Naive thymus-derived CD4-positive, alpha-beta T cell (primary cell): ENCODE measurements at places on chromosomes 1 and 21.
A peak's percentile ranks its signal among the peaks of the same experiment; 100 is the strongest.

DNA sequence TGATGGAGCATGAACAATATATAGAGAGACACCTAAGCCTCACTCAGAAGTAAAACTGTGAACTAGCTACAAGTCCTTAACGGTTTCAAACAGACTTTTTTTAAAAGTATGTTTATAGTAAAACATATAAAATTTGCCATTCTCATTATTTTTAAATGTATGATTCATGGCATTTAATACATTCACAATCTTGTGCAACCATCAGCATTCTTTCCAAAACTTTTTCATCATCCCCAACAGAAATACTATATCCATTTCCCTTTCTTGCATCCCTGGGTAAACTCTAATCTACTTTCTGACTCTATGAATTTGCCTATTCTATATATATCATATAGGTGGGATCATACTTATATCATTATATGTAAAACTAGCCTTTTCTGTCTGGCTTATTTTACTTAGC is 25.5 kb downstream of the EVI5 start:
- DNase-seq = no peak

- DNase-seq = no peak
Measured at GRCh38 chr1:25890239-25891034, 14.9 kb upstream of the PAQR7 start.

DNA sequence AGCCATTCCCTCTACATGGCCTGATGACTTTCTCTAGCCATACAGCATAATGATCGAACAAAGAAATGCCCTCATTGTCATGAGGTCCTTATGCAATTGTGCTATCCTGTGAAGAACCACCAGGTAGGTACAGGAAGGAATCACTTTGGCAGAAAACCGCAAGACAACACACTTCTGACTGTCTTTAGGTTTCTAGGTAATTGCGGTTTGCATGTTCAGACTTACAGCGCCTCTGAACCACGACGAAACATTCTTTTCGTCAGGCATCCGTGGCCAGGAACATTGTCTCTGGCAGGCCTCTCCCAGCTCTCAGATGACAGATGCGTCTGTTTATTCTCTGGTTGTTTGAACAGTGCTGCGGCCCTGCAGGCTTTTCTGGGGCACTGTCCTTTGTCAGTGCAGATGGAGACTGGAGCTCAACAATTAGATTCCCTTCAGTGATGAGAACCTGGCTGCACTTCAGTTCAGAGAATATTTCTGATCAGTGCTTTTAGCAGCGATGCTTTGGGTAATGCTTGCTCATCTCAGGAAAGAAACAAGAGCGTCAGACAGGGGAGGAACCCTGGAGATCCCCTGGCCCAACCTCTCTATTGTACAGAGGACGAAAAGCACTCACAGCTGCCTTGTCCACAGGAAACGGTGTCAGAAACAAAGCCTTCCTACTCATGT is 63.4 kb downstream of the B3GALT5 start:
- DNase-seq = no peak

- DNase-seq = no peak
Measured at GRCh38 chr1:209767096-209767495, 11.2 kb downstream of the TRAF3IP3 start.

DNA sequence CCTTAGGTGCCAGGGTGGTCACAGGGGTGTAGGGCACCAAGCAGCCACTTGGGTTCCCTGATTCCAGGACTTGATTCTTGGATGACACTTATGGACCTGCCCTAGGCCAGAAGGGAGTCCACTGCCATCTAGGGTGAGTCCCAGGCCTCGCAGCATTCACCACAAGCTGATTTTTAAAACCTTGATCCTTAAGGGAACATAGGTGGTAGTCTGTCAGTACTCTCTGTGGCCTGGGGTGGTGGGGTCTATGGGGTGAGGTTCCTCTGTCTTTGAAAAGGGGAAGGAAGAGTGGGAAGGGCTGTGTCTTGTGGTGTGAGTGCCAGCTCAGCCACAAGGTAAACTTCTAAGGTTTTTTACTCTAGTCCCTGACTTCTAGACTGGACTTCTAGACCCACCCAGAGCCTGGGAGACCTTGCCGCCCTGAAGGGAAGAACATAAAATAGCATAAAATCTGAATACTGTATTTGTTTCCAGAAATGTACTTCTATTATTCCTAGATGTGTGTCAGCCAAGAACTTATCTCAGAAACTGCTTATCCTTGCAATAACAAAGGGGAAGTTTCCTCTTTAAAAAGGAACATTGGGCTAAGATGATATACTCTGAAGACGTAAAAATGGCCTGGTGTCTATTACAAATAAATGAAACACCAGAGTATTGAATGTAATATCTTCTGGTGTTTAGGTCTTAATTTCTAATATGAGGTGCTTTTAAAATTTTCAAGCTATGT is 757.3 kb downstream of the LTN1 start:
- no peak for DNase-seq

- no peak for DNase-seq
Measured at GRCh38 chr21:15221799-15222386, 157.1 kb upstream of the NRIP1 start.

DNA sequence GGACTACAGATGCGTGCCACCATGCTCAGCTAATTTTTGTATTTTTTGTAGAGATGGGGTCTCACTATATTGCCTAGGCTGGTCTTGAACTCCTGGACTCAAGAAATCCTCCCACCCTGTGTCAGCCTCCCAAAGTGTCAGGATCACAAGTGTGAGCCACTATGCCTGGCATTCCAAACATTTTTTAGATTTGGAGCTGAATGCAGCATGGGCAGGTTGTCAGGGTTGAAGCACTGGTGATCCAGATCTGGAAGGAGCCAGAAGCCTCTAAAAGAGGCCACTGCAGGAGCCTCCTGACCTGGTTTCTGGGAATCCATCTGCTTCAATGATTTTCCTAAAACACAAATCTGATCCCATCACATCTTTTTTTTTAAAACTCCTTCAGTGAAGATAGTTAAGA is 1.8 kb upstream of the CTPS1 start:
- no peak for DNase-seq

DNA sequence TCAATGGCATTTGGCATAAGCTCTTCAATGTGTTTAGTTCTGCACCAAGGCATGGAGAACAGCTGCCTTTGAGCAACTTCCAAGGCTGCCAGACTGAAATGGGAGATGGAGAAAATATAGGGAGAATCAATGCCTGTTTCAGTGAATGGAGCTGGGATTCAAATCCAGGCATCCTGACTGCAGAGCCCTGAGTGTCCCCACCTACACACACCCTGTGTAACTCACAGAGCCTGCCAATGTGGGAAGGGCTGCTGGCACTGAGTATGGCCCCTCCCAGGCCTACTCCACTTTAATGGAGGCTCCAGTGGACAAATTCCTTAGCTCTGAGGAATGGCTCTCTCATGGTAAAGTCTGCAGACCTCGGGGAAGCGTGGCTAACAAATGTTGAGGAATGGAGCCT is 145.6 kb upstream of the TNR start:
- DNase-seq = no peak

- no peak for DNase-seq
Measured at GRCh38 chr1:103901072-103901471, 151.4 kb downstream of the AMY1C start.

DNA sequence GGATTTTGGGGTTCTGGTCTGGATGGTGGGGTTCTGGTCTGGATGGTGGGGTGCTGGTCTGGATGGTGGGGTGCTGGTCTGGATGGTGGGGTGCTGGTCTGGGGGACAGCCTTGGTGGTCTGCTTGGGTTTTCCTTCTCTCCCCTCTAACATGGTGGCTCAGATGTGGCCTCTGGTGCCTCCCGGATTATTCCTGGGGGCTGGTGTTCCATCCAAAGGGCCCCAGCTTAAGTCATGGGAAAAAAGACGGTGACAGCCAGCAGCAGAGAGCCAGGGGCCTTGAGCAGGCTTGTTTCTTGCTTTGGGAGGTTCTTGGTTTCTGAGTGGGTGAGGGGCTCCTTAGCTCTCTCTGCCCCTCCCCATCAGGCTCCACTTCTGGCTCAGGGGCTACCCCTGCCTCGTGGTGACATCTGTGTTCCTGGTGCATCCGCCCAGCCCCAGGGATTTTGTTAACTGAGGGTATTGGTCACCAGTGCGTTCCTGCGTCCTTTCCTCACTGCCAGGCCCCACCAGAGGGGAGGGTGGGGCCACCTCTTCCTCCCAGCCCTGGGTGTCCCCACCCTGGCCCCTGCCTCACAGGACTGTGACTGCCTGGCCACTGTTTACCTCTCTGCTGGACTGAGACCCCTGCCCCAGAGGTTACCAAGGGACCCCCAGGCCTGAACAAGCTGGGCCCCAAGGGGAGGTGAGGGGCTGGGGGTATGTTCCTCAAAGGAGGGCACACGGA is 43.2 kb upstream of the ACTRT2 start:
- no peak for DNase-seq

GRCh38 chr1:208131621-208132286 is 112.4 kb downstream of the PLXNA2 start:
- no peak for DNase-seq

- no peak for DNase-seq
Measured at GRCh38 chr1:234975122-234975940, 153.3 kb downstream of the TOMM20 start.

DNA sequence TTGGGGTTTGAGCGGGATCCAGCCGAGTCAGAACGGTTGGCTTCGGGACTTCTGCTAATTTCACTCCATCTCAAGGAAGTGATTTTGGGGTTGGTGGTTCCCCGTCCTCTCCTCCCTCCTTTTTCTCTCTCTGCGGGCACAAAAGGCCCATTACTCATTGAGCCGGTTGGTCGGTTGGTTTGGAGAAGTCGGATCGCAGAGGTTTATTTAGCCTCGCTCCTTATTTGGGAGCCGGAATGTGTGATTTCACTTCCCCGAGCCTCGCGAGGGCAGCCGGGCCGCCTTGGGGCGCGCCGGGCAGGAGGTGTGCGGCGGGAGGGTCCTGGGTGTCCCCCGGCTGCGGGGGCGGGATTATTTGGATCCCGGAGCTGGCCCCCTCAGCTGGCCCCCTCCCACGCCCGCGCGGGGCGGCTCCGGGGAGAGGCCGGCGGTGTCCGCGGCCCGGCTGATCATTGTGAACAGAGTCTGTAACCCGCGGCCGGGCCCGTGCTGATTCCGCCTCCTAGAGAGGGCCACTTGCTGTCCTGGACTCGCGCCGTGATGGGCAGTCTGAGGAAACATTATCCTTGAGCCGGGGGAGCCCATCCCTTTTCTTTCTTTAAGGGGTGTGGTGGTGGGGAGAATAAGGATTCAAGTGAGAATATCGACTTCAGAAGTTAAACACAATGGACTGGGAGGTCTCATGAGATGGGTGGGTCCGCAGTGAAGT is 1.2 kb downstream of the MAPKAPK2 start:
- DNase-seq = peak; percentile 31

DNA sequence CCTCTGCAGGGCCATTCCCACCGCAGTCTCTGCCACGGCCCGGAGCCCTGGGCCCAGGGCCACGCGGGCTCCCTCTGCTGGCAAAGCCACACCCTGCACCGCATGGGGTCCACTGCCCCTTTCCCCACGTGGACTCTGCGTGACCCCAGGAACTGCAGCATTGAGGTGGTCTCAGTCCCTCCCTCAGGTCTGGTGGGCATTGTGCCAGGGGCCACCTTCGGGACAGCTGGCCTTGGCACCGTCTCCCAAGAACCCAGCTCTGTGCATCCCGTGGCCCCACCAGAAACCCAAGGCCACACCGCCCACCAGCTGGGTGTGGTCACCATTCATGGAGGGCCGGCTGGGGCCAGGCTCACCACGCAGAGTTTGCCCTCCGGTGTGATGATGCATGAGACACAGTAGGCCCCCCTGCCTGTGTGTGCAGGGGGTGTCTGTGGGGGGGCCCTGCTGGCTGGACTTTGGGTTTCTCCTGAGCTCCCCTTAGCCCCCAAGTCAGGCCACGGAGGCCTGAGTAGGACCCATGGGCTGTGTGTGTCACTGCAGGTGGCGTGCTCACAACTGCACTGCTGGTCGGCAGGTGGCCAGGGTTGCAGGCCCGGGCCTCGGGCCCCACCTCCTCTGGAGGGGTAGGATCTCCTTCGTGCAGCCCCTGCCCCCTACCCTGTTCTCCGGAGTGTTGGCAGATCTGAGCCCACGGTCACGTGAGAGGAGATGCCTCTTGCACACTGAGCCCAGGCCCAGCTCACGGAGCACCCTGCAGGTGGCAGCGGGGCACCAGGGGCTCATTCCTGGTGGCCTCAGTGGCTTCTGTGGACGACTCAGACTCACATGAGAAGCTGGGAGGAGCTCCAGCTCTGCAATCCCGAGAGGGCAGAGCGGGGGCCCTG is 5.8 kb downstream of the VWA1 start:
- DNase-seq = peak; percentile 56

DNA sequence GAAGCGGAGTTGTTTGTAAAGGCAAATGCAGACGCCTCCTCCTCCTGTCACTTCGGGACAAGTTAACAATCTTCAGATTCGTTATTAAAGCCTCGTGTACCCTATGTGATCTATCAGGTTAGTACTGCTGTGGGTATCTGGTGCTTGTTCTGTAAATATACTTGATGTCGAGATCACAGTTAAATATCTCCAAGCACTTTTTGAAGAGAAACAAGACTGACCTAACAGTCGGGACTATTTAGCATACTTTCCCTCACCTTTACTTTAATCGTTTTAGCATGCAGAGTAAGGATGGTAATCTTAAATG is 710 bp downstream of the KLHL20 start:
- no peak for DNase-seq

GRCh38 chr1:231144416-231145193 is 17.3 kb upstream of the TRIM67 start:
- no peak for DNase-seq

DNA sequence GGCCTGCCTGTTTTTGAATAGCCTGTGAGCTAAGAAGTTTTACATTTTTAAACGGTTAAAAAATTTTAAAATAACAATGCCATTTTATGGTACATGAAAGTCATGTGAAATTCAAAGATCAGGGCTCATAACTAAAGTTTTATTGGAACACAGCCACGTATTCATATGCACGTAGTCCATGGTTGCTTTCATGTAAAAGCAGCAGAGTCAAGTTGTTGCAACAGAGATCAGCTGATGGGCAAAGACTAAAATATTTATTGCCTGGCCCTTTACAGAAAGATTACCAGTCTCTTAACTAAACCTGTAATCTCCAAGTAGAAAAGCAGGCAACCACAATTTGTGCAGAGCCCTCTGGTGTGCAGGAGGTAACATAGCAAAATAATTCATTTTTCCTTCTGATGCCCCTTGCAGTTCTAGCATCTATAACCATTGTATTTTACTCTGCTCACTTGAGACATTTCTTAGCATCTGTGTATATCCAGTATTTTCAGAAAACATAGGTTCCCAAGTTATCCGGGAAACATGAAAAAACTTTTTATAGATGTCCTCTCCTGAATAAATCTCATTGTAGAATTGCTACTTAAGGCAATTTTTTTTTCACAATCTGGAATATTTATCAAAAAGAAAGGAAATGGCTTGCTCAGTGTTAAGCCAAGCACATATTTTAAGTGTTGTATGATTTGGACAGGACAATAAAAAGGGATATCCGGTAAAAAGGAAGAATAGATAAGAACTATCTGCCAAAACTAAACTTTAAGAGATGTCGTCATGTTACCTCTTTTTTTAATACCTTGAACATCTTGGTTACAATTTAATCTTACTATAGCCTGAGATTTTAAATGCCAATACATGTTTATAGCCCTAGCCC is 430.8 kb downstream of the PLPP3 start:
- no peak for DNase-seq

DNA sequence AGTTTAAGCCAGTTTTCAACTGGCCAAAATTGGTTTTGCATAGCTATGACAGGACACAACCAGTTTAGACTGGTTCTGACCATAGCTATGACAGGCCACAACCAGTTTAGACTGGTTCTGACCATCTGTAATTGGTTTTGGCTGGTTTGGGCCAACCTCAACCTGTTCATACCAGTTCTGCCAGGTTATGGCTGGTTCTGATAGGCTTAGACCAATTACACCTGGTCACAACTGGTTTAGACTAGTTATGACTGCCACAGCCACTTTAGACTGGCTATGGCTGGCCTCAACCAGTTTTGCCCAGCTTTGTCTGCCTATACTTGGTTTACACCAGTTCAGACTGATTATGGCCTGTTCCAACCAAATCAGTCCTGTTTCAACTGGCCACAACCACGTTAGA is 353.2 kb upstream of the CAMK1G start:
- no peak for DNase-seq
